ENCODE measurements at places on chromosomes 4 and X.

GRCh38 chr4:2406920-2407319, 11.5 kb downstream of the ZFYVE28 start:
- DNase-seq, result no peak
- no peaks in the 10 kb centered on the region for H3K27me3 ChIP-seq
- H3K4me1 ChIP-seq, result peaks cover 15% of the 10 kb centered on the region
- H3K27ac ChIP-seq, result no peak overlapping the region
- no peak overlapping the region for H3K4me3 ChIP-seq

- H3K27ac ChIP-seq, result no peak overlapping the region
Measured at GRCh38 chr4:155400893-155401292, 24.1 kb upstream of the MAP9 start.

DNA sequence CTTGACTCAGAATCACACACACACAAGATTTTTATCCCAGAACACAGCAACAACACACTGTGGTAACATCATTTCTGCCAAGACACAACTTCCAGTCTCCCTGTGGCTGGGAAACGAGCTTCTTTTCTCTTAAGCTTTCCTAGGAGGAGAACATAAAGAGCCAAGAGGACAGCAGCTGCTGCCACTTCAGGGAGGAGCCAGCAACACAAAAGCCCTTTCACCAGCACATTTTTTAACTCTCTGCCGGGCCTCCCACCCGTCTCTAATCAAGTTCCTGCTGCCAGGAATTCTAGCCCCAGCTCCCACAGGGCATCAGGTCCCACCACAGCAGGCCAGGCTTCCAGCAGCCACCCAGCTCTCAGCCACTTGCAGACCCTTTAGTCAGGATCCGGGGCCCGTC, 22.4 kb downstream of the FAT1 start:
- no peak overlapping the region for H3K27ac ChIP-seq
- H3K27me3 ChIP-seq, result no peaks in the 10 kb centered on the region
- H3K4me1 ChIP-seq, result no peaks in the 10 kb centered on the region

GRCh38 chrX:17553961-17554482, 179.0 kb downstream of the NHS start:
- peaks cover 12% of the 10 kb centered on the region for H3K27me3 ChIP-seq
- DNase-seq, result no peak
- H3K4me1 ChIP-seq, result no peaks in the 10 kb centered on the region
- no peaks in the 10 kb centered on the region for H3K36me3 ChIP-seq
- no peak overlapping the region for H3K27ac ChIP-seq

GRCh38 chrX:102063445-102064074, 61.9 kb upstream of the TCEAL2 start:
- no peak for DNase-seq
- H3K4me3 ChIP-seq, result no peak overlapping the region
- H3K4me1 ChIP-seq, result no peaks in the 10 kb centered on the region
- H3K27me3 ChIP-seq, result no peaks in the 10 kb centered on the region
- no peak overlapping the region for H3K27ac ChIP-seq

- H3K27me3 ChIP-seq, result peaks cover 2% of the 10 kb centered on the region
- no peak overlapping the region for H3K27ac ChIP-seq
- no peaks in the 10 kb centered on the region for H3K36me3 ChIP-seq
- no peaks in the 10 kb centered on the region for H3K4me1 ChIP-seq
- DNase-seq, result no peak
- H3K4me3 ChIP-seq, result no peak overlapping the region
Measured at GRCh38 chr4:81146466-81146865, 68.6 kb downstream of the PRKG2 start.

GRCh38 chr4:48620831-48621230, 130.8 kb downstream of the ZAR1 start:
- no peak overlapping the region for H3K27ac ChIP-seq
- no peak overlapping the region for H3K4me3 ChIP-seq
- no peaks in the 10 kb centered on the region for H3K27me3 ChIP-seq
- no peak for DNase-seq

- H3K4me3 ChIP-seq, result no peak overlapping the region
- no peaks in the 10 kb centered on the region for H3K36me3 ChIP-seq
- DNase-seq, result no peak
- no peak overlapping the region for H3K27ac ChIP-seq
- no peaks in the 10 kb centered on the region for H3K27me3 ChIP-seq
Measured at GRCh38 chr4:144782345-144782744, 136.4 kb downstream of the HHIP start.

DNA sequence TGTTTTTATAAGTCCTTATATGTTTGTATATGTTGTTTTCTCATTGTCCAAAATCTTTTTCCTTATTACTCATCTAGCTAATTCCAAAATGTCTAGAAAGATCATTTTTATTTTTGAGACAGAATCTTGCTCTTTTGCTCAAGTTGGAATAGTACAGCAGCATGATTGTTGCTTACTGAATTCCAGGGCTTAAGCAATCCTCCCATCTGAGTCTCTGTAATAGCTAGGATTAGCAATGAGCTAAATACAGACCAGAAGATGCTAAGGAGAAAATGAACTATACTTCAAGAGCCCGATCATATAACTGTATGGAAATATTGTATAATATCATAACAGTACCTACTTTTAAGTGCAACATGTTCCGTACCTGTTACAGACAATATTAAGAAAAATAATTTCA, 1027.0 kb downstream of the STIM2 start:
- no peak for DNase-seq
- H3K4me1 ChIP-seq, result no peaks in the 10 kb centered on the region
- no peaks in the 10 kb centered on the region for H3K27me3 ChIP-seq
- H3K36me3 ChIP-seq, result no peaks in the 10 kb centered on the region
- H3K4me3 ChIP-seq, result no peak overlapping the region

- H3K27me3 ChIP-seq, result peaks cover 77% of the 10 kb centered on the region
- peak overlapping the region; percentile 74 for H3K27ac ChIP-seq
- no peaks in the 10 kb centered on the region for H3K36me3 ChIP-seq
- peaks cover 12% of the 10 kb centered on the region for H3K4me1 ChIP-seq
- DNase-seq, result peak; percentile 85
Measured at GRCh38 chrX:40152741-40153344, 55.1 kb upstream of the BCOR start.

DNA sequence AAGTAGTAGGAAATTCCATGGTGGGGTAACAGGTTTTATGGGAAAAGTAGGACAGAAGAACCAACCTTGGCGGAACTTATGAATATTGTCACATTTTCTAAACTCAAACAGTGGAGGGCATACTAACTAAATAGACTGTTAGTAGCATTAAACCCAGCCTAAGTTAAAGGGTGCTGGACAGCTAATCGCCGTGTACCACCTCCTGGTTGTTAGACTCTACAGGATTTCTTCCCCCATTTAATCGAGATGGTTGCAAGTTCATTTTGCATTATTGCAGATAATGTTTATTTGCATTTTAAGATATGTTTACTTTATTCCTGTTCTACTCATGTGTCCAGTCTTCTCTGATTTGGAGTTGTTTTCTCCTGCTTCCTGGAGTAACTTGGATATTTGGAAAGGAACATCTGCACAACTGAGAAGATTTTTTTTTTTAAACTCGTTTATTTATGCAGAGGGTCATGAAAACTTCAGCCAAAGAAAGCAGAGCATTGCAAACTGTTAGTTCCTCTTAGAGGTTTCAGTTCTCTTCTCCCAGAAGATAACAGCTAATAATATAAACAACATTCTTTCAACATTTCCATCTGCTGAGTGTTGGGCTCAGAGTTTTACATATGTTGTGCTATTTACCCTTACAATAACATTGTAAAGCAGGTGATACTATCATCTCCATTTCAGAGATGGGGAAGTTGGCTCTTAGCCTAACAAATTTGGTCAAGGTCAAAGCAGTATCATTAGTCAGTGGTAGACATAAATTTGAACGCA, 51.5 kb upstream of the TBC1D9 start:
- no peaks in the 10 kb centered on the region for H3K36me3 ChIP-seq
- H3K27ac ChIP-seq, result no peak overlapping the region
- H3K4me3 ChIP-seq, result no peak overlapping the region
- no peaks in the 10 kb centered on the region for H3K4me1 ChIP-seq
- peaks cover 1% of the 10 kb centered on the region for H3K27me3 ChIP-seq

All from psoas muscle (tissue), 8 donors.